ENCODE measurements at places on chromosomes 11 and 22.

- no peak for DNase-seq
These were observed 3.0 kb downstream of the ELMOD1 start for GRCh38 chr11:107593951-107594350.

DNA sequence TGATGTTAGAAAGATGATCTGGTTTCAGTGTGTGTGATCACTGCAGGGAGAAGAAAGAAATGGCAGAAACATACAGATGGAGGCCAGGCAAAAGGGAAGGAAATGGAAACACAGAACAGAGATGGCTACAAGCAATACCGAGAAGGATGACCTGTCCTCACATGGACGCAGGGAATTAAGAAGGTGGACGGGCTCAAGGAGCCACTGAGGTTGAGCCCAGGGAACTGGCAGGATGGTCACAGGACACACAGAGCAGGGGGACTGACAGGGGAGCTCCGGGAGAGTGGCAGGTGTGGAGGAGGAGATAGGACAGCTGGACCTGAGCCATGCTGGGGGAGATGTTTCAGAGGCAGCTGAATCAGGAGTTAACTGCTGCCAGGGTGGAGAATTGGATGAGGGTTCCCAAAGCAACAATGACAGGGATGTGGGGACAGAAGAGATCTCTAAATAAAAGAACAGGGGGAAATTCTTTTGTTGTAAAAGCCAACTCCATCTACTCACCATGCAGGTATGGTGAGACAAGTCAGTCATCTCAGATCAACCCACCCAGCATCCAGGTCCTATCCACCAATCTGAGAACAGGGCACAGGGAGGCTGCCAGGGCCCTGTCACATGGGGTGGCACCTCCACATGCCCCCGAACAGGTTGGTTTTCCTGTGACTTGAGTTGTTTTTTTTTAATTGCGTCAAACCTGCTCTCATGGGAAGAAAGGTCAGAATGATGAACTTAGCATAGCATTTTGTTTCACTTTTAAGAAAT lies 26.3 kb downstream of the KLHL22 start:
- no peak for DNase-seq

DNA sequence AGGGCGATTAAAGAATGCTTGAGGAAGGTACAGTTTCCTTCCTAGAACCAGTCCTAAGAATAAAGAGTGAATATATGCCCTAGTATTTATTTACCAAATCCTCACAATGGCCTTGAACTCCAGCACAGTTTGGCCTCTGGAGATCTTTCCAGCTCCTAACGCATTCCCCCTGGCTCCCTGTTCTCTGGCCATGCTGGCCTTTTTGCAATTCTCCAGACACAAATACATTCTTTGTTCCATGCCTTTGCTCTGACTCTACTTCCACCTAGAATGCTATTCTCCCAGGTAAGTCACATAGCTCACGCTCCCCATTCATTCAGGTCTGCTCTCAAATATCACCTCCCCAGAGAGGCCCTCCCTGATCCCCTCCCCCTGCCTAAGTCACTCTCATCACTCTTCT lies 3.7 kb upstream of the DGKZ start:
- DNase-seq: no peak

DNA sequence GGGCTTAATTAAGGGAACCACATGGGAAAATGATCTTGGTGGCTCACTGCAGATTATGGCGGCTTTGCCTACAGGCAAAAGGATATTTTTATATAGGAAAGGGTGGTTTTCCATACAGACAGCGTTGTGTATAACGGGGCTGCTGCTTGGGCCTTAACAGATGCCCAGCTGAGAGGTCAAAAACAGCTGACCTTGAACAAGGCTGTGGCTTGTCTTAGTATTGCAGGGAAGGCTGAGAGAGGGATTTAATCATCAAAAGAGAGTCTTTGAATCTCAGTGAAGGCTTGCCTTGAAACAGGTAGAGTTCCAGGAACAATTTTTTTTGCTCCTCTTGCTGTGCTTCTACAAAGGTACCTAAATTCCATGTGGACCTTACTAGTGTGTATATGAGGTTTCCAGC lies 301.6 kb upstream of the C11orf87 start:
- no peak for DNase-seq

- no peak for DNase-seq
These were observed 11.3 kb upstream of the APOL4 start for GRCh38 chr22:36212901-36213300.

GRCh38 chr11:10114593-10115404 lies 179.2 kb downstream of the SBF2 start:
- no peak for DNase-seq

DNA sequence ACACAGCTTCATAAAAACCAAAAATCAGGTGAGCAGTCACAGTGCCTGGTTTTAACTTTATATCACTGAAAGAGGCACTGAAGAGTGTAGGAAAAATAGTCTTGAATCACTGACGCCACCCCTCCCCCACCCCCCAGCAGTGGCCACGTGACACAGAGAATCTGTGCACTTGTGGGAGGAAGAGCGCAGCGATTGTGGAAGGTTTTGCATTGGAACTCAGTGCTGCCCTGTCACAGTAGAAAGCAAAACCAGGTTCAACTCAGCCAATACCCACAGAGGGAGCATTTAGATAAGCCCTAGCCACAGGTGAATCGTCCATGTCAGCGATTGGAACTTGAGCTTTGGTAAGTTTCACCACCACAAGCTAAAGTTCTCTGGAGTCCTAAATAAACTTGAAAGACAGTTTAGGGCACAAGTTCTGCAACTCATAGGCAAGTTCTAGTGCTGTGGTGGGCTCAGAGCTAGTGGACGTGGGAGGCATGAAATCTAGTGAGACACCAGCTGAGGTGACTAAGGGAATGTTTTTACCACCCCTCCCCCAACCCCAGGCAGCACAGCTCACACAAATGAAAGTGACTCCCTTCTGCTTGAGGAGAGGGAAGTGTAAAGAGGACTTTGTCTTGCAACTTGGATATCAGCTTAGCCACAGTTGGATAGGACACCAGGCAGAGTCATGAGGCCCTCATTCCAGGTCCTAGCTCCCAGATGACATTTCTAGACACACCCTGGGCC lies 13.3 kb downstream of the OR52B2 start:
- DNase-seq: no peak

DNA sequence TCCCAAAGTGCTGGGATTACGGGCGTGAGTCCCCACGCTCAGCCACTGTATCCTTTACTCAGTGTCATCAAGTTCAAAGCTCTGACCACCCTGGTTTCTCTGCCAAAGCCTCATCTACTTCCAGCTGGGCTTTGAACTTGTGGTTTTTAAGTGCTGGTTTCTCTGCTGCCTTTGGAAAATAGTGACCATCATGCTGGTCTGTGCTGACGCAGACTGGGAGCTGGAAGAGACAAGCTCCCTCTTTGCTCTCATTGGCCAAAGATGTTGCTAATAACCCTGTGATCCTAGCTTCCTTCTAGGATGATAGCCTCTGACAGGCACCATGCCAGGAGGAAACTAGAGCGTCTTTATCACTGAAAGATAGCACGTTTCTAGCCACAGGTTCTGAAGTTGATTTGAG lies 62.4 kb downstream of the ALX4 start:
- no peak for DNase-seq

DNA sequence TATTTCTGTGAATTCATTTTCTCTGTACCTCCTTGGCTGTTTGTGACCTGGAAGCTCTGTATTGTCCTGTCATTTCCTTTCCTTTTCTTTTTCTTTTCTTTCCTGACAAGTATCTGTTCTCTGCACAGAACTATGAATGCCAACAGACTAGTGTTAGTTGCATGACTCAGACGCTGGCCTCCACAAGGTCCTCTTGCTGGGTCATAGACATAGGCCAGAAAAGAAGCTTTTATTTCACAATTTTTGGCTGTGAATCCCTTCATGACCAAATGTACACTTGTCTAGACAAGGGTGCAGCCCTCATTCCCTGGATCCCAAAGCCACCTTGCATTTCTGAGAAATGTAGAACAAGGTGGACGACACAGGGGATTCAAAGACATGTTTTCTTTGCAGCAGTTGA lies 104.1 kb upstream of the MTNR1B start:
- no peak for DNase-seq

DNA sequence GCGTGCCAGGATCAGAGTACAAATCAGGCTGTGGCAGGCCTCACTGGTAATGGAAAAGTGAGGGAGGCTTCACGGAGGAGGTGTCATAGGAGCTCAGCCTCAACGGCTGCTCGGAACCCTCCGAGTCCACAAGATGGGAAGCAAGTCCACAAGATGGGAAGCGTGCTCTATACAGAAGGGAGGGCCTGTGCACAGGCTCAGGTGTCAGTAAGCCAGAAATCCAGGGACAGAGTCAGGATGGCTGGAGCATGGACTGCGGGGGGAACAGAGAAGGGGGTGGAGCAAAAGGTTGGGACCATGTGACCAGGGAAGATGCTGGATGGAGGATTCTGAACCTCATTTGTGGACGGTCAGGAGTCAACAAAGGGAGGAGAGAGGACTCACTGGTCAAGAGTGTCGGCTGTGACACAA lies 3.4 kb upstream of the DPP3 start:
- no peak for DNase-seq

DNA sequence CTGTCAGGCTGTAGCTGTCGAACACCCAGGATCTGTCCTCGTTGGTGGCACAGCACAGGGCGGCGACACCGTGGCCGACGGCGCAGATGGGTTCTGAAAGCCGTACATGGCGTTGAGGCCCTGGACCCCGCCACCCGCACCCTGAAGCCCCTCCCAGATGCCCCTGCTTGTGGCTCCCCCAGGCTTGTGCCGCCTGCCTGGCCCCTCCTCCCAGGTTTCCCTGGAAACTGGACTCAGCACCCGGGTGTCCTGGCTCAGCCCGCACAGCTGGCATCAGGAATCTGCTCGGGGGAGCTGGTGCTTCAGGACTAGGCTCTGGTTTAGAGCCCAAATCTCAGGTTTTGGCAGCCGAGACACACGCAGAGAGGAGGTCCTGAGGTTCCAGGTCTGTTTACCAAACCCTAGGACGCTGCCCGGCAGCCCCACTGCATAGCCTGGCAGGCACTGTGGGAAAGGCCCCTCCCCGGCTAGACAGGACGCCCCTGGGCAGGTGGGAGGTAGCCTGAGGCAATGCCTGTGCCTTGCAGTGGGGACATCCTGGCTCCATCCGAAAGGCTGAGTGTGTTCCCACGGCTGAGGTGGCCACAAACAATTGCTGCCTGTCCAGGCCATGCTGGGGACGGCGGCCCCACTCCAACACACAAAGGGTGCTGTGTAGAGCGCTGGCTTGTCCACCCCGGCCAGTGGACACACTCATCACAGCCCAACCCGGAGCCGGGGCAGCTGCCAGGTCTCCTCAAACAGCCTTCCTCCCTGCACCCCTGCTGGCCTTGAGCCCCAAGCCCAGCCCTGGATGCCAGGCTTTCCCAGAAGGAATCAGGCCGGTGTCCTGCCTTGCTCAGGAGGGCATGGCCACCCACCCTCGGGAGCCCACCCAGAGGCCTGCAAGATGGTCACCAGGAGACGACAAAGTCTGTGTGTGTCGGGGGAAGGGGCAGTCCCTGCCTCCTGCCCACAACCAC lies 4.6 kb downstream of the GATD1 start:
- no peak for DNase-seq

GRCh38 chr22:26362471-26362870 lies 66.6 kb upstream of the ASPHD2 start:
- no peak for DNase-seq

Data from NCI-H2029 (cell line).